Activated CD8-positive, alpha-beta memory T cell treated with anti-CD3 and anti-CD28 coated beads for 24 hours (primary cell): ENCODE measurements at places on chromosomes 3 and 15.

GRCh38 chr3:193743702-193744047 lies 150.7 kb downstream of the OPA1 start:
- no peak for DNase-seq

GRCh38 chr3:133860519-133860918 lies 35.2 kb downstream of the RAB6B start:
- no peak for DNase-seq

DNA sequence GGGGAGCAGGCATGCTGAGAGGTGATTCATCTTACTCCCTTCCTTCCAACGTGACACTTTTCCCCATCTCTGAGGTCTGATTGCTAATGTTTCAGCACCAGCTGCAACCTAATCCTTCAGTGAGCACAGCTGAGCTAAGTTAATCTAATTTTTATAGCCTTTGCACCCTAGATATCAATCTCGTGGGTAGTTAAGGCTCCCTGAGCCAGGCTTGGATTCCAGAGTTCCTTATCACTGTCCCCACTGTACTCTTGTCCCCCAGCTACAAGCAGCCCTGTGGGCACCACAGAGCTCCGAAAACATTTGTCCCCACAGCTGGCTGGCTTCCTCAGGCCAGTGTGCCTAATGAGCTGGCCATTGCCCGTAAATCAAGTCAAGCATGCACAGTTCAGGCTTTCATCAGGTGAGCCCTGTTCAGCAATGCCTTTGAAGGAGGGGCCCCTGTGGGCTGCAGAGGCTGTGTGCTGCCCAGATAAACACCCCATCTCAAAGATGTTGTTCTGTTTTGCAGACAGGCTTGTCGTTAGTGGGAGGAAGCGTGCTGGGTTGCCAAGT lies 376.9 kb upstream of the RASGRP1 start:
- no peak for DNase-seq

GRCh38 chr15:37616215-37616614 lies 318.2 kb upstream of the TMCO5A start:
- DNase-seq = no peak

DNA sequence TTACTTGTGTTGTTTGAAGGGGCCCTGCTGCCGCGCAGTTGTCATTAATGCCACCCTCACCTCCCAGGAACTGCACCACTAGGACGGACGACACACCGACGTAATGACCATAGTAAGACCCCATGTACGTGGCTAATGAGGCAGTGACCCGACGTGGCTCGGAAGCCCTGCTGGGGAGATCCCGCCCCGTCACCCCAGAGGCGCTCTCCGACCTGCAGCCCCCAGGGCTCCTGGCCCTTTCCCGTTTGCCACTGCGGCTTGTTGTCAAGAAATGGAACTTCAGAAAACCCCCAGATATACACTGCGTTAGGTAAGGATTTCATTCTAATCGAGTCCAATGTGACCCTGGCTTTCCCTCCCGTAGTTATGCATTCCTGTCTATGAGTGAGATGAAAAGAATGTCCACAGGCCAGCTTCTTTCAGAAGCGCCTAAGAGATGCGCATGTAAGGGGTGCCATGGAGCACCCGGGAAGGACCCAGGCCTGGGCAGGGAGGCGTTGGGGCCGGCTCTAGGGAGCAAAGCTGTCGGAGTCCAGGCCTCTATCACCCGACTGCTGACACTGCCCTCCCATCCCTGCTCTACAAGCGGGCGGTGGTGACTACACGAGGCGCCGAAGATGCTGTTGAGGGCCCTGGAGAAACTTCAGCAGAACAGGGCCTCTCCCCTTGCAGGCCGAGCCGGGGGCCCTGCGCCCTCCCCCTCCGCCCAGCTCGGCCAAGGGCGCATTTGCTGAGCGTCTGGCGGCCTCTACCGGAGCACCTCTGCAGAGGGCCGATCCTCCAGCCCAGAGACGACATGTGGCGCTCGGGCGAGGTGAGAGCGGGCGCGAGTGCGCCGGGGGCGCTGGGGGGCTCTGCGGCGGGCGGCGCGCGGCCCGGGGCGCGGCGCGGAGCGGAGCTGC lies at the start of gene GABRA5:
Gene GABRA5, plus strand, starts transcription at position 765 of the 902 bp plus-strand sequence. CDS start 2,187 bp downstream, outside the sequence.
- DNase-seq = no peak

DNA sequence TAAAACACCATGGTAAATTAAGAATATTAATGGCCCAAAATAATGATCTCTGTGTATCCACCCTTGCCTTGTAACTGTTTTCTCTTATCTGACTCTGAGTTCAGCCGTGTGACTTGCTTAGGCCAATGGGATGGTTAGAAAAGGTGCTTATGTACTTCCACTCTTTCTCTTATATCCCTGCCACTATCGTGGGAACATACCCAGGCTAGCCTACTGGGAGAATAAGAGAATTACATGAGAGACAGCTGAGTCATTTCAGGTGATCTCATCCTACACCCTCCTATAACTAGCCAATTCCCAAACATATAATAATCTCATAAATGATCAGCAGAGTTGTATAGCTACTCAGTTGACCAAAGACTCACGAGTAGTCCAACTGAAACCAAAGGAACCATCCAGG lies 98.3 kb upstream of the ABI3BP start:
- no peak for DNase-seq

DNA sequence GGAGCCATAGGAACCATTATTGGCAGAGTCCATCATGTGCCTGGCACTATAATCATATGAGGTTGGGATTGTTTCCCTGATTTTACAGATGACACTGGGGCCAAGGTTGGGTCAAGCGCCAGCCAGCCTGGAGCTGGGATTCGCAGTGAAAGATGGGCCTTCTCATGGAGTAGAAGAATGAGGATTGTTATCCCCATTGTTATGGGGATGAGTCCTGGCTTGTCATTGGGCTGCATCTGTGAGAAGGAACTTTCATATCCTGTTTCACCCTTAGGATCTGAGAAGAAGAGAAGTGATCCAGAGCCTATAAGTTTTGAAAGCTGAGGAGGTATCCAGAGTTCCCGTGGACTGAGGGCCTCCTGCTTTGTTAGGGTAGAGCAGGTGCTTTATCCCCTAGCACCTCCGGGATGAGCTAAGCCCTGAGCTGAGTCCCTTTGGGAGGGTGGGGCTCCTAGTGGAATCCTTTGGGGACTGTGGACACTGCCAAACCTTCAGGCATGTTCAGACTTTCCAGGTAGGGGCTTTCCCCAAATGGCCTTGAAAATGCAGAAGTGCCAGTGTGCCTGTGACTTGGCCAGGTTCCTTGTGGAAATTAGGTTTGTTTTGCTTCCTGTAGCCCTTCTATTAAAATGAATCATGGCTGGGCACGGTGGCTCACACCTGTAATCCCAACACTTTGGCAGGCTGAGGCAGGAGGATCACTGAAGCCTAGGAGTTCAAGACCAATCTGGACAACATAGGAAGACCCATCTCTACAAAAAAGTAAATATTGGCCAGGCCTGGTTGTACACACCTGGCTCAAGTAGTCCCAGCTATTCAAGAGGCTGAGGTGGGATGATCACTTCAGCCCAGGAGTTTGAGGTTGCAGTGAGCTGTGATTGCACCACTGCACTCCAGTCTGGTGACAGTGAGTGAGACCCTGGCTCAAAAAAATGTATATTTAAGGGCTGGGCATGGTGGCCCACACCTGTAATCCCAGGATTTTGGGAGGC lies 30.2 kb upstream of the BSN start:
- DNase-seq = no peak

DNA sequence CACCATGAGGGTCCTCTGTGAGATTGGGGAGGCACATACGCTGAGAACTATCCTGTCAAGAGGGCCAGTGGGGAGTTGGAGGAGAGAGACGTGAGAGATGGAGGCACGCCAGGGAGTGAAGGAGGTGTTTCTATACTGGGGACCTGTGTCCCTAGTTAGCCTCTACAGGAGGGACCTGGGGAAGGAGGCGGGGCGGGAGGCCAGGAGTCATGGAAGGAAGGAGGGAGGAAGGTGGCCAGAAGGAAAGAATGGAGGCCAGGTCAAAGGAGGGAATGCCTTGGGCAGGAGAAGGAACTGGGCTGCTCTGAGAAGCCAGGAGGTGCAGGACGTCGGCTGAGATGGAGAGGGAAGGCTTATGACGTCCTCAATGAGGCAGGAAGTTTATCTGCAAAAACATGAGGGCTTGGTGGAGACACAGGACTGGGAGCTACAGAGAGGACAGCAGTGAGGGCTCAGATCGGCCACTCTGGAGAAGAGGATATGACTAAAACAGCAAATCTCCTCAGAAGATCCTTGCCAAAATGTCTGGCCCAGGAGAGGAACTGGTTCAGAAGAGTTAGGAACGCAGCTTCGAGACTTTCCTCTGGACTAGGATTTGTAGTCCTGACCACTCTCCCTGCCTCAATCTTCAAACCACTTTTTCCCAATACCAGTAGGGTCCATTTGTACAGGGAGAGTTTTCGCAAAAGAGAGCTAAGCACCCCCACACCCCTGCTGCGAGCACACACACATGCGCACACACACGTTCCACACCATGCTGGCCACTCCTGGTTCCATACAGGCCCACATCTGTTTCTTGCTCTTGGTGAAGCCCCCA lies 59.9 kb downstream of the ADCY5 start:
- DNase-seq = no peak

GRCh38 chr3:139953131-139953910 lies 18.3 kb downstream of the CLSTN2 start:
- no peak for DNase-seq

- no peak for DNase-seq
Measured at GRCh38 chr3:81734742-81735141, 26.7 kb downstream of the GBE1 start.

GRCh38 chr15:32828507-32829186 lies 110.8 kb downstream of the GREM1 start:
- no peak for DNase-seq

DNA sequence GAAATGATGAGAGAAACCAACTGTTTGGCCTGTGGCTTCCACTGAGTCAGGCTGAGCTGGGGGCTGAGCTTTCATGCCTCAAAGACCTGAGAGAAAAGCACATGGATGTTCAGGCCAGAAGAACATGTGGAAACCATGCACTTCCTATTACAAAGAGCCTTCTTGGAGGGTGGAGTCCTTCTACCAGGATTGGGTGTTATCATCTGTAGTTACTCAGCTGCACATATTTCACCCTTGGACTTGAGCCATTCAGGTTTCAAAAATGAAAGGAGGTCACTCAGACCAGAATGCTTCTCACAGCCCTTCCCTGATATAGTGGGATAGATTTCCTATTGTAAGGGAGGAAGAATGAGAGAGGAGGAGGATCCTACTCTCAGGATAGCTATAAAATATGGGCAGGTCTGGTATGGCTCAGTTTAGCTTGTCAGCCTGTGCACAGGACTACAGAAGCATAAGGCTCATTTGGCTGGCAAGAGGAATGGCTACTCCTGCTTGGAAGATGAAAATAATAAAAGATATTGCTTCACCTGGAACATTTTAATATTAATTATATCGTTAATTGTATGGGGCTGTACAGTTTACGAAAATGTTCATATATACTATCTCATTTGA lies 173.6 kb upstream of the TMC3 start:
- no peak for DNase-seq

GRCh38 chr3:35522450-35522849 lies 116.9 kb upstream of the ARPP21 start:
- no peak for DNase-seq

DNA sequence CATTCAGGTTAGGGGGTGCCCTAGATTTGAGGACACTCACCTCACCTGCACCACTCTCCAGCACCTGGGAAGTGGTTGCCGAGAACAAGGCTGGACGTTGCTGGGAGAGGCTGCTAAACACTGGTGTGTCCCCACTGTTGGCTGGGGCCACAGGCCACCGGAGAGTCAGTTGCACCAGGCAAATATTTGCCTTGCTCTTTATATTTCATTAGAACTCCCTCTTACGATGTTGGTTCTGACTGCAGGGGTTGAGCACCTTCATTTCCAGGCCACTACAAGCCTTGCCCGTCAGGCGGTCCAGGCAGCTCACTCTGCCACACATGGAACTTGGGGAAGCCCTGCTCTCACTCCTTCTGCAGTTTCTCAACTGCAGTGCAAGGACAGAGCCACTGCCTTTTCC lies 30.7 kb downstream of the HCN4 start:
- DNase-seq = no peak

GRCh38 chr3:196418601-196419000 lies 13.6 kb downstream of the UBXN7 start:
- DNase-seq = no peak

- DNase-seq = no peak
Measured at GRCh38 chr3:6750782-6751181, 110.1 kb upstream of the GRM7 start.

- DNase-seq = no peak
Measured at GRCh38 chr3:128508852-128509251, 15.9 kb upstream of the GATA2 start.

DNA sequence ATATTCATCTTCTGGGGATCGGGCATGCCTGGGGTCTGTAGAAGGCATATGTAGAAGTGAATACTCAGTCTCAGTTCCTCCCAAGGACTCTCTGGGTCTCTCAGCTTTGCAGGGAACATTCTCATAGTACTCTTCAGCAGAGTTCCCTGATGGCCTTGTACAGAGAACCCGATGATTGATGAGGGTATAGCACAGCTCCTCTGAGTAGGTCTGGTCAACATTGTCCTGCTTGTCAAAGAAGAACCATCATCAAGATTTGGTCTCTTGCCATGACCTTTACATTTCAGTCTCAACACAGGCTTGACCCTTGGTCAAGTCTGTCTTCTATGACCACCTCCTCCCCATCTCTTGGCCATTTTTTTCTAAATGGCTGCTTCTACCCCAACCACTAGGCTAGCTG lies 9.5 kb downstream of the GCSAM start:
- no peak for DNase-seq

GRCh38 chr15:43547539-43547938 lies 30.1 kb downstream of the MAP1A start:
- DNase-seq = no peak

DNA sequence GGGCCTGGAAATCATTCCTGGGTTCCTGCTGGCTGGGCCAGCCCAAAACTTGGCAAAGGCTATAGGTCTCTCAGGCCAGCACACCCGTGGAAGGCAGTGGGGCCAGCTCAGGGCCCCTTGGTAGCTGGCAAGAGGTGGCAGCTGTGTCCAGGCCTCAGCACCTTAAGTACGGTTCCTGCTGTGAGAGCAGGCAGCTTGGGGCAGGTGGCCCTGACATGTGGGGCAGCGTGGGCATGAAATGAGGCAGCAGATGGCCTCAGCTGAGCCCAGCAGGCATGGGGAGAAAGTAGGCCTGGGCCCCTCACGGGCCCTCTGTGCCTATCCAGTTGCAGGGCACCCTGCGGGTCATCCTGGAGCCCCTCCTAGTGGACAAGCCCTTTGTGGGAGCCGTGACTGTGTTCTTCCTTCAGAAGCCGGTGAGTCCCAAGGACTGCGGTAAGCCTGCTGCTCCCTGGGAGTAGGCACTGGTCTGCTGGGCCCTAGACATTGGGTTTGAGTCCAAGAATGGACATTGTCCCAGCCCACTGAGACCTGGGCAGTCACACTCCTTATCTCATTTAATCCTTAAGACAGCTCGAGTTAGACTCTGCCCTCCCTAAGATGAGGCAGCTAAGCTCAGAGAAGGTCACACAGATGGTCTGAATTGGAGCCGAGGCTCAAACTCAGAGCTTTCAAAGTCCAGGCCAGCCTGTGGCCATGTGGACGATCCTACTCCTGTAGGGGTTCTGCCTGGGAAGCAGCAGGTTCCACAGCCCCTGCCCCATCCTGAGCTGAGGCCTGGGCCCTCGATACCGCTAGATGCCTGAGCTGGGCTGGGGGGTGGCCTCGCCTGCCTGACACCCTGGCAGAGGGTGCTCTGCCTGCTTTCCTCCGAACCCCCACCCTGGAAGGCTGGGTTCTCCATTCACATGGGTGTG lies 25.5 kb downstream of the ESYT3 start:
- DNase-seq = peak; percentile 37

GRCh38 chr3:149532489-149533180 lies 58.1 kb downstream of the TM4SF4 start:
- no peak for DNase-seq

- DNase-seq = no peak
Measured at GRCh38 chr3:45984331-45985312, 11.0 kb downstream of the FYCO1 start.

GRCh38 chr3:70264122-70264780 lies 48.2 kb downstream of the MDFIC2 start:
- no peak for DNase-seq
